Spleen (tissue), 13 donors: ENCODE measurements at places on chromosomes 4 and X.

DNA sequence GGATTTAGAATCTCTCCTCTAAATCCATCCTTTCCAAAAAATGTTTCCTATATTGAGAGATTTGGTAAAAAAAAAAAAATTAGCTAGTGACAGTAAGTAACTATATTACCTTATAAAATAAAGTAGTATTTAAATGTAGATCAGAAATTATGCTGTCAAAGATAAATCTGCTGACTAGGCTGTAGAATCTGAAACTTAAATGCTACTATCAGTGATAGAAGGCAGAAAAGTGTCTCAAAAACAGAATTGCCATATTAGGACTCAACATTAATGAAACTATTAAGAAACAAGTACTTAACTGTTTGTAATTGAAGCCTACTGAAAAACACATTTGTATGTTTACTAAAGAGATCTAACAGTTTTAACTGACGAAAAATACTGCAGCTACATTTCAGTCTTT lies 8.3 kb downstream of the TAF9B start:
- no peak for DNase-seq

DNA sequence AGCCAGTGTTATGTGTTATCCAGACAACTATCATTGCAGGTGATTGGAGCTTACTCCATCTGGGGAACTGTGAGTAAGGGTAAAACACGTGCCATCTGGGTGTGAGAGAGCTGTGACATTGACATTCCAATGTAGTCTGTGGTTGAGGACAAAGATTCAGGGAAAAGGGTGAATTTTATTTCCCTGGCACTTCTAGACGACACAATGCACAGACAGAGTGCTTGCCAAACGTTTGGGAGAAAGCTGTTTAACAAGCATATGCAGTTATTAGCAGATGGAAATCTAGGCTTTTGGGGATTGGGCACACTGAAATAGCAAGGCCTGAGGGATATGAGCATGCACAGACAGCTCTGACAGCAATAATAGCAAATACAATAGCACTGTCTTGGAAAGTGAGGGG lies 21.3 kb upstream of the CTSO start:
- DNase-seq, result no peak

DNA sequence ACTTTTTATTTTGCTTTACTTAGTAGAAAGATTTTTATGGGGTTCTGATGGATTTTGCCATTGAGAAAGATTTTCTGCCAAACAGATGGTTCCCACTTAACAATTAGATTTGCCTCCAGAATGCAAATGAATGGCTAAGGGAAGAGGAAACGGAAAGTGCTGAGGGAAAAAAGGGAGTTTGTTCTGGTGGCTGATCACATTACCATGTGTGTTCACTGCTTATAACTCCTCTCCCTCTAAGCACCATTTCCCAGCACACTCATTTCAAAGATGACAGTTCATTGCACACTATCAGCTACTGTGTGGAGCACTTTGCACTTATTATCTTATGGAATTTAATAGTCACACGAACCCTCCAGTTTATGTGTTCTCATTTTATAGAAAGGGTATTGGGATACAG lies 68.0 kb upstream of the GRID2 start:
- DNase-seq, result no peak

DNA sequence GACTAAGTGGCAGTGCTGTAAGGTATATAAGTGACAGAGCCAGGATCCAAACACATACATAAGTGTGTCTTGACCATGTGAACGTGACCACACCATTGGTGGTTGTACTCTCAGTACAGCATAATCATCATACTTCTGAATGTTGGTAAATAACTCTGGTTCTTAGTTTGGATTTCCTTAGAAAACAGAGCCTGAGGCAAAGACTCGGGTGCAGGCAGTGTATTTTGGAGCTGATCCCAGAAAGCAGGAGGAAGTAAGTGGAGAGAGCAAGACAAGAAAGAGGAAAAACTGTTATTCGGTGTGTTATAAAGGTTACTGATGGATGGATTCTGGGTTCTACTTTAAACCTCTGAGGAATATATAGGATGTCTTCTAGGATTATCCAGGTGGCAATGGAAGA lies 127.9 kb downstream of the SLC39A8 start:
- DNase-seq, result no peak

DNA sequence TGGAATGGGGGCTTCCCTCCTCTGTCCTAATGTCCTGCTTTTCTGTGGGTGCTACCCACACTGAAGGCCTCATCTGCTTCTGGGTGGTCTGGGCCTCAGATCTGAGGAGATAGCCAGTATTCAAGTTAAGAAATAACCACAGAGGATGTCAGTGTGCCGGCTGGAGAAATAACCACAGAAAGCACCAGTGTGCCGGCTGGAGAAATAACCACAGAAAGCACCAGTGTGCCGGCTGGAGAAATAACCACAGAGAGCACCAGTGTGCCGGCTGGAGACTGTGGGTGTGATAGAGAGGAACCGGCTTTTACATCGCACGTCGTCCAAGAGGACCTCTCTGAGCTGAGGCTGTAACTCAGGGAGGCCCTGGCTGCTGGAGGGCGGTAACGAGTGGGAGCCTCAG lies 65.7 kb upstream of the PSAPL1 start:
- no peak for DNase-seq

GRCh38 chrX:151177141-151178027 lies 1.0 kb downstream of the GPR50 start:
- DNase-seq, result no peak

GRCh38 chr4:167111622-167112021 lies 122.7 kb downstream of the SPOCK3 start:
- no peak for DNase-seq

DNA sequence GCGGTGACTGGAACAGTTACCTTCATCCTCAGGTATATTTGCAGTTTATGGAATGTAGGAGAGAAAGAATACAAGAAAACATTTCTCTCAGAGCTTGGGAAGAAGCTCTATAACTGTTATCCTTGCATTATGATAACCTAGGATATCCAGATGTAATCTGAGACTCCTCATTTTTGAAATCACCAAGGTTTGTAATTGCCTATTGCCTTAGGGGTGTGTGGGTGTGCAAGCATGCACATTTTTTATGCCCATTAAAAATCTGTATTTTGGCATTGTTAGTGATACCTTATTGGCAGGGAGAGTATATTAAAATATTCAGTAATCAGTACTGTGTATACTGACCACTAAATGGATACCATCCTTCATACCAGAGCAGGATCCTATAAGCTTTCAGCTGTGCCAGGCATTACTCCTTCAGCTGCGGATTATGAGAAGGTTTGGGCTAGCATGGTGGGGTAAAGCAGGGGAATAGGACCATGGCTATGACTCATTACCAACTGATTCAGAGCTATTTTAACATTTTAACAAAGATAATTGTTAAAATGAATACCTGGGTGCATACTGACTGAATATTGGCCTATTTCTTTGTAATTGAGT lies 8.3 kb downstream of the SEC24B start:
- DNase-seq, result no peak

- no peak for DNase-seq
Observed at GRCh38 chr4:43332052-43332425, 439.5 kb downstream of the GRXCR1 start.

DNA sequence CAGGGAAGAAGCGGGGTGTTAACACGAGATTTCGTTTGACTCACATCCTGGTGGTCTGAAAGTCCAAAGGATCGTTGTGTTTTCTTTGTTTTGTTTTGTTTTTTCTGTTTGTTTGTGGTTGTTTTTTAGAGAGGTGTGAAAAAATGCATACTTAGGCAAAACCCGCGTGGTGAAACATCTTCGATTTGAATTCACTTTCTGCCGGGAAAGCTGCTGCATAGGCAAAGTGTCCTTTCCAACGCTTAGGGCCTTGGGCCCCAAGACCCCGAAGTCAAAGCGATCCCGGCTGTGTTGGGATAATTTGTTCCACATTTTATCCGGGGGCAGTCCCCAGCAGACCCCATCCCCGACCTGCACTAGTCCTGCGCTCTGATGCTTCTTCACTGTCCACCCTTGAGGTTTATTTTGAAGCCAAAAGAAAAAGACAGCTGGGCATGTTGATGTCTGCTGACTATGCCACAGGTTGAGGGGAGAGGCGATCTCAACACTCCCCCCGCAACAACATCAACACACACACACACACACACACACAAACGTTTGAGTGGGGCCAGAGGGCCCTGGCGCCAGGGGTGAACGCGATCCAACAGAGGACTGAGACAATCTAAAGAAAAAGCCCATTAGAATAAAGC lies 2.0 kb downstream of the MSX1 start:
- DNase-seq, result no peak

GRCh38 chrX:131792789-131793462 lies 230.2 kb upstream of the STK26 start:
- peak; percentile 88 for DNase-seq

DNA sequence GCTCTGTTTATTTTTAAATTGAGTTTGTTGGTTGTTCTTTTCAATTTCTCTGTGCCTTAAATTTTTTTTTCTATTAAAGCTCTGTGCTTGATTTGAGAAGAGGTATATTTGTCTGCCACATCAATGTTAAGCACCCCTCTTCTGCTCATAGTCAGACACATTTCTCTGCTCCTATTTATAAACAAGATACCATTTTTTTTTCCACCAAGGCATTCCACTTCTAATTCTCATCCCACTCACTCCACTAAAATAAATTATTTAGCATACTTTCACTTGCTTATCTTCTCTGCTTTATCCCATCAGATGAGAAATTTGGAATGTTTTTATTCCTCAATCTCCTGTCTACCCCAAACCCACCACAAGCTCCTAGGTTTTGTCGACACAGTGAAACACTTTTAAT lies 127.0 kb upstream of the PDE5A start:
- DNase-seq, result no peak

GRCh38 chrX:140712413-140713173 lies 3.0 kb downstream of the LINC00632 start:
- DNase-seq, result no peak

DNA sequence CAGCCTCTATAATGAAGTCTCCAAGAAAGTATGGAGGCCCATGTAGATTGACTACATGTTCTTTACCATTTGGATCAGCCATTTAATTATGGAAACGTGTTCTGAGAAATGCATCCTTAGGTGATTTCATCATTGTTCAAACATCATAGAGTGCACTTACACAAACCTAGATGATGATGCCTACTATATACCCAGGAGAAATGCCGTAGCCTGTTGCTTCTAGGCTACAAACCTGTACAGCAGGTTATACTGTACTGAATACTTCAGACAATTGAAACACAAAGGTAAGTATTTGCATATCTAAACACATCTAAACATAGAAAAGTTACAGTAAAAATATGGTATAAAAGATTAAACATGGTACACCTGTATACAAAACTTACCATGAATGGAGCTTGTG lies 186.5 kb upstream of the FSTL5 start:
- DNase-seq, result no peak

GRCh38 chr4:48891028-48891619 lies 15.4 kb downstream of the OCIAD2 start:
- no peak for DNase-seq

- DNase-seq, result no peak
Observed at GRCh38 chrX:49838374-49838773, 9.3 kb downstream of the PAGE4 start.

DNA sequence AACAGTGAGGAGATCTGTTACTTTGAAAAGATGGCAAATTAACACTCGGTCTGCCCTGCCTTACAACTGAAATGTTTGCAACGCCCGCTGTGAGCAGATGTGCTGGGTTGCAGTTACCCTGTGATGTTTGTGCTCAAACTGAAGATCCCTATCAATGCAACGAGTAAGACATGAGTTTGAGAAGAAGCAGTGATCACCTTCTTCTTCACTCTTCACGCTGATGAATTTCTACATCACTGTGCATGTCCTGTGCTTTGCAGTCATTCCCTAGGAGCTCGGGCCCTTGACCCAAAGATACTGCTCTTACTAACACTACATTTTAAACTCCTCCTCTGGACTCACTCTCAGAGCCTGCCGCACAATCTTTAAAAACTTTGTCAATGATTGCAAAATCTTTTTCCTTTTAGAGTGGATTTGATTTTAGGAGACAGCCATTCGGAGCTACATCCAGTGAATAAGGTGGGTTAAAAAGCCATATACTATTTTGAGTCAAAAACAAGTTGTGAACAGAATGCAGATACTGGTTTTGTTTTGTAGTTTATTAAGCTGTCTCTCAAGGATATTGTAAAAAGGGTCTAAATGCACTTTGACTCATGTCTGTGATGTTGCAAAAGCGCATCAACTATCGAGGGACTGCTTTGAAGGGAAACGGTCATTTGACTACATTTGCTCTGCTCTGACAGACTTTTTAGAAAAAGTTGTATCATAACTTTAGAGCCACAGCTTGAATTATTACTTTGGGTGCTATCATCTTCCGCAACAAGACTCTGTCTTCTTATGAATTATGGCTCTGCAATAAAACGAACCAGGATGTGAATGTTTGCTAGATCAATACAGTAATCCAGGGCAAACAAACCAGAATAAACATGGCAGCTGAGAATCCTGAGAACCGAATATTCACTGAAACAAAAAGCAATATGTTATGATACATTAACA lies 5.7 kb upstream of the RHOH start:
- DNase-seq, result no peak

DNA sequence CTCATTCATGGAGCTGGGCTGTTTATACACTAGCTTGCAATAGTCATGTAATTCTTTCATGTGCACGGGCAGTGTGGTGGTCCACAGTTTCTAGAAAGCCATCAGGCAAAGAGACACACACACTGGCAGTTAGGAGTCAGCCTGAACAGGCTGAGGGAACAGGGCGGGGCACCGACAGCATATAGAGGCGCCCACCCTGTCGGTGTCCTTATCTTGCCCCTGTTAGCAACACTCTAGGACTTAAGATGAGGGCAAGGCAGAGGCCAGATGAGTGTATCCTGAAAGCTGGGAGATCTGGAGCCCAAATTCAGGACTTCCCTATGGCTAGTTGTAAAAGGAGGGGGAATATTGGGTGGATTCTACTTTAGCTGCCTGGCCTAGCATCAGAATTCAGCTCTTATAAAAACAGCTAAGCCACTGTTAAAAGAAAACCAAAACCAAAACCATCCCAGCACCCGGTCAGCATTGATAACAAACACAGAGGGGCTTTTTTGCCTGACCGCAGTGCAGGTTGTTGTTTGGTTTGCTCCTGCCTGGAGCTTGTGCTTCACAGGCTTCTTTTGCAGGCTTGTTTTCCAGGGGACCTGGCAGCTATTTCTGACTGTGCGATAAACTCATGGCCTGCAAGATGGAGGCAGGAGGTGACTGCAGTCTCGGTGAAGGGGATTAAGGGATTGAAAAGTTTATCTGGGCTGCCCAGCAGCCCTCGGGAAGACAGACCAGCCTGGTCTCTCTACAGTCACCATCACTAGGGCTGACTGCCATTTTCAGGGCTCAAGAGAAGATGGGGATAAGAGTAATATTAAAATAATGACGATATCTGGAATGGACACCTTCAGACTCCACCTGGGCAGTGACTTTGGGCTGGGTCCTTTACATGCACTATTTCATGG lies 638.9 kb downstream of the MID1IP1 start:
- DNase-seq, result no peak

DNA sequence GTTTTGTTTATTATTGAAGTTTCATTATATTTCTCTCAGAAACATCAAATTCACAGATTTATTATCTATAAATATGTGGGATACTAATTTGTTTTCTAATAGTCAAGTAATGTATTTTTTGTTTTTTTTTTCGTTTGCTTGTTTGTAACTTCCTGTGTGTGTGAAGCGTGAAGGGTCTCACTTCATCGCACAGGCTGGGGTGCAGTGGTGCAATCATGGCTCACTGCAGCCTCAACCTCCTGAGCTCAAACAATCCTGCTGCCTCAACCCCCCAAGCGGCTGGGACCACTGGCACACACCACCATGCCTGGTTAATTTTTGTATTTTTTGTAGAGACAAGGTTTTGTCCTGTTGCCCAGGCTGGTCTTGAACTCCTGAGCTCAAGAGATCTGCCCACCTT lies 55.1 kb downstream of the SH3RF1 start:
- DNase-seq, result no peak

GRCh38 chrX:81082649-81083048 lies 119.1 kb downstream of the HMGN5 start:
- DNase-seq, result no peak
